ENCODE measurements at places on chromosomes 12 and 14.

DNA sequence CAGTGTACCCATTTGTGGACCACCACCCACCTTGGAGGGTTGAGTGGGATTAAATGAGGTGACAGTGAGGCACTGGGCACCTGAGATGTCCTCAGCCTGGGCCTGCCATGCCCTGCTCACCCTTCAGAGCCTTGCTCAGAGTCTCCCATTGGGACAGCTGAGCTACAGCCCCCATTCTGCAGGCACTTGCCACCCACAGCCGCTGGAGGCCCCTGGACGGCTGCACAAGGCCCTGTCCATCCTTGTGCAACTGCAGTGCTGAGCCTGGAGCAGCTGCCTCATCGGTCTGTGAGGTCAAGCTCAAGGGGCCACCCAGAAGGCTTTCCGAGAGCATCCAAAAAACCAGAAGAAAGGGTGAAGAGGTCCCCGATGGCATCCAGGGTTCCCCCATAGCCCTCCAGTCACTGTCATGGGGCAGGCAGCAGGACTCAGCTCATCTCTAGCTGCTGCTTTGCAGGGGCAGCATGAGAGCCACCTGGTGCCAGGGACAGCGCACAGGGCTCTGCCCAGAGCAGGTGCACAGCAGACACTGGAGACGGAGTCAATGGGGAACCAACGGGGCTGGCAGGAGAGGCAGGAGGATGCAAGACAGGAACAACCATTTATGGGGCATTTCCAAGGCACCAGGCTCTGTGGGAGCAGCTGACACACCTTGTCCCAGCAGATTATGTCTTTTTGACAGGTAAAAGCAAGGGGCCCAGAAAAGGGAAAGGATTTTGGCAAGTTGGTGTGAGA is 84.6 kb downstream of the ARL6IP4 start:
- no peak for DNase-seq

DNA sequence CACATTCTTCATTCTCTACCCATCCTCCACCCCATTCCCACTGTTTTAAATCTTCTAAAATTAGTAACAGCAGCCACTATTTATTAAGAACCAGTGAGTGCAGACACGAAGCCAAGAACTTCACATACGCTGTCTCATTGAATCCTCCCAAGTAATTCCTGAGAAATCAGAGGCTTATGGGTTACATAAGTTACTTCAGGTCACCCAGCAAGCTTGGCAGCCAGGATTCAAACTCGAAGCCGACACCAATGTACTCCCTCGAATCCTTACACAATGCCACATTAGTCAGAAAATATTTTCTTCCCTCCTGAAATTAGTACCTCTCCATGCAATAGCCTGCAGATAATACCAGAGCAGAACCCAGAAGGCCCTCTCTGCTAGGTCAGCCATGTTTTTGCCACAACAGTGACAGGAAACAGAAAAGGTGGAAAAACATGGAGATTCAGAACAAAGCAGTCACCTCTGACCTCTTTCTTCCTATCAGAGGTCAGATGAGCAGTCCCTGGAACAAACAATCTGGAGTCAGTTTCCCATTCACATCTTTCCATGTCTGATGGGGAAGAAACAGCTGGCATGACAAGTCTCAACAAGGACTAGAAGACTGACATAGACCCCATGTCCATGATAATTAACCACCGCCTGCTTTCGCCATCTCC is 16.4 kb downstream of the NID2 start:
- no peak for DNase-seq

DNA sequence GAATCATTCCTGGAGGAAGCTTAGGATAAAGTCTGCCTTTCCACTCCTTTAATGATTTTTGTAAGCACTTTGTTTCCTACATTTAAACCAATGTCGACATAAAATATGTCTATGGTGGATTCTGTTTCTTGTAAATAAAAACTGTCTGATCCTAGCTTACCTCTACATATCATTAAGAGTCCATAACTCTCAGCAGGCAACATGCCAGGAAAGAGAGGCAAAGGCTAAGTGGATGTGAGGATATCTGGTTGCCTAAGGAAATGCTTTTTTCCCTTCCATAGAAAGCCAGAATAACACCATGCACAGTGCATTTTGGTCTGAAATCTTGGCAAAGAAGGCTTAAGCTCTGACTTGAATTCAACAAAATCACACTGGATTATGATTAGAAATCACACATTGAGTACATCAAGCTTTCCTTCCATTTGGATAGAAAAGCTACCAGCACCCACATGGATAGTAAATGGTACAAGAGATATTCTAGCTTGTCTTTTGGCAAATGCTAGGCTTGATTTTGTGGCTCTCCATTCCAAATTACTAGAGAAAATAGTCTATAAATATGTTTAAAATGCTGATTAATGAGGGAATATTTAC is 57.0 kb upstream of the CNTN1 start:
- DNase-seq: no peak

GRCh38 chr12:45302621-45303369 is 86.9 kb downstream of the ANO6 start:
- no peak for DNase-seq

DNA sequence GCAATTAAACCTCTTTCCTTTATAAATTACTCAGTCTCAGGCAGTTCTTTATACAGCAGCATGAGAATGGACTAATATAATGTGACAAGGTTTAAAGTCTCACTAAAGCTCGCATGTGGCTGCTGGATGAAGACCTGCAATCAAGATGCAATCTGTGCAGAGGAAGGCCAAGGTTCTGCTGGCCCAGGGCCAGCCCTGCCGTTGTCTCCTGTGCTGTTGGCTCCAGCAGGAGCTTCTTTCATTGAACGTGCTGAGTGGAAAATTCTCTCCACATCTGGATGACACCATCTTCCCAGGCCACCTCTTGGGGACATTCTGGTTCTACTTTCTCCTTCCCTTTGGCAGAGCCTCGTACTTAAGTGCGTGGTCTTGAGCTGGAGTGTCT is 742.2 kb downstream of the VRK1 start:
- no peak for DNase-seq

- DNase-seq: no peak
Observed at GRCh38 chr14:69313176-69313575, 53.2 kb downstream of the GALNT16 start.

GRCh38 chr14:23085458-23085857 is 9.5 kb downstream of the ACIN1 start:
- DNase-seq: no peak

- DNase-seq: no peak
Observed at GRCh38 chr12:110656071-110656655, 32.8 kb downstream of the HVCN1 start.

DNA sequence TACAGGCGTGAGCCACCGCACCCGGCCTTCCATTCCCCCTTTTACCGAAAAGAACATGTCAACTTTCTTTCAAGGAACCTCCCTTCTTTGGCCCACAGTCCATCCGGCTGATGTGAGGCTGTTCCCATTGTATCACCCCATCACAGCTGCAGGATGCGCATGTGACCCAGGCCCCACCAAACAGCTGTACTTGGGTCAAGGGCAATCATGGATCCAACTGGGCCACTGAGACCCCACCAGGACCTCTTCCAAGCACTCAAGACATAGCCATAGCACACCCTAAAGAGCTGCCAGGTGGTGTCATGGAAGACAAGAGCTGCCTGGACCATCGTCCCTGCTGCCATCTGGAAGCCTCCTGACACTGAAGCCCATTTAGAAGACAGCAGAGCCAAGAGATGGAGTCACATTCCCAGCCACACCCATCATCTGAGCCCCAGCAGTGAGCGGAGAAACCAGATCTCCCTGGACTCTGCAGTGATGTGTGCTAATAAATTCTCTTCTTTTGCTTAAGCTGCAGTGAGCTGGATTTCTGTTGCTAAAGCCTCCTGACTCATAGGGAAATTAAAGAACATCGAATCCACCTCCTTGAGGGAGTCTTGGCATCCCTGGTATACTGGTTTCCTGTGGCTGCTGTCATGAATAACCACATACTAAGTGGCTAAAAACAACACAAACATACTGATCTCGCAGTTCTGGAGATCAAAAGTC is 105.6 kb downstream of the KSR2 start:
- no peak for DNase-seq

DNA sequence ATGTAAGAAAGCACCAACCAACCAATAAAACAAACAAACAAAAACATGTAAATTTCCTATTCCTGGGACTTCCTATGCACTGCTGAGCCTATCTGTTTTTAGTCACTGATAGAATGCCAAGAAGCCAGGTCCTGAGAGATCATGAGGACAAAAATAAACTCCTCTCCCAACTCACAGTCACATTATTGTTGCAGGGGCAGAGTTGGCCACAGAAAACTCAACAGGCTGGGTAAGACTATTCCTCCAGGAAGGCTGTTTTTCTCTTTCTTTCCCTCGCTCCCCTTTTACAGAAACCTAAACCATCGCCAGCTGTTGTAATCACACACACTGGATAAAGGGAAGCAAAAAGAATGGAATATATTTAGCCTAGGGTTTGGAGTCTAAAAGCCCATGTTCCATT is 55.8 kb upstream of the METAP2 start:
- DNase-seq: no peak

DNA sequence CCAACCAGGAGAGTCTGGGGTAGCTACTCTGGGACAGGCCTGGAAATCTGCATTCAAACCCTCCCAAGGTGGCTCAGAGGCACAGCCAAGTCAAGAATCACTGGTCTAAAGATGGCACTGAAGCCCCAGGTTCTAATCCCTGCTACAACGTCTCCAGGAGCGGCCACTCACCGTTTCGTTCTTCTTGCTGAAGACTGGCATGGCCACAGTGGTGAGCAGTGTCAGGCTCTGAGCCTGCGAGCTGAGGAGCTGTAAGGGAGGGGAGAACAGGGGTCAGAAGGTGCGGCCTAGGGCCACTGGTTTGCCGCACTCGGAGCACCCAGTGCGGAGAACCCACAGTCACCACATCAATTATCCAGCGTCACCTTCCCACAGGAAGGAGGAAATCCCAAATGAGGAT is 38.8 kb downstream of the CACNA2D4 start:
- no peak for DNase-seq
